Hematopoietic multipotent progenitor cell treated with erythropoietin and hydrocortisone succinate and interleukin-3 and kit ligand, for 4 days (in vitro differentiated cells): ENCODE measurements at places on chromosomes 6 and 20.

DNA sequence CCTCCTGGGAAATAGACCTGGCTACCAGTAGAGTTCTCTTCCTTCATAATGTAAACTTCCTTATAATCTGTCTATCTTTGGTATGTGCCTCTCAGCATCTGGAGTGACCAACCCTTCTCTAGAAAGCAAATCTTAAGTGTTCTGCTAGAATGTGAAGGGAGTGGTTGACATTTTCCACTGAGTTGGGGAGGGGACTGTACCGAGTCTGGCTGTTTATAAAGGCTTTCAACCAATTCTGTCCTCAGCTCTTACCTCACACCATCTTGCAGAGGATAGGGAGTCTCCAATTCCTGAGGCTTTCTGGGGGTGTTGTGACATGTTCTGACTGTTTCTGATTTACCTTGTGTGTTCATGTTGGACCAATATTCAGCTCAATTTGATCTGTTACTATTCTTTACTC lies 39.6 kb downstream of the FAM217A start:
- DNase-seq, result no peak

DNA sequence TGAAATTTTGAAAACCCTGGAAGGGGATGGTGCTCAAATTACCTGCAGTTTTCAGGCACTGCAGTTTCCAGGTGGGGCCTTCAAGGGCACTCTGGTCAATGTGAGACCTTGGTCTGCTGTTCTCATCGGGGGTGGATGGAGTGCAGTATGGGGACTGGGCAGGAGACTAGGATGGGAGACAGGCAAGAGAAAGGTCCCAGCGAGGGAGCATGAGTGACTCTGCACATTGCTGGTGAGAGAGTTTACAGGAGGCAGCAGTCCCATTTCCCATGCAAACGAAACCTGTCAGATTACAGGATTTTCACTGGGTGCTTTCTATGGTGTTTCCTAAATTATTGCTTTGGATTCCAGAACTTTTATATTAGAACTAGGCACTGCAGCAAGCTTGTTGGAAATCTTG lies 73.5 kb upstream of the DTNBP1 start:
- no peak for DNase-seq

GRCh38 chr6:85129881-85130280 lies 320.0 kb upstream of the NT5E start:
- no peak for DNase-seq

DNA sequence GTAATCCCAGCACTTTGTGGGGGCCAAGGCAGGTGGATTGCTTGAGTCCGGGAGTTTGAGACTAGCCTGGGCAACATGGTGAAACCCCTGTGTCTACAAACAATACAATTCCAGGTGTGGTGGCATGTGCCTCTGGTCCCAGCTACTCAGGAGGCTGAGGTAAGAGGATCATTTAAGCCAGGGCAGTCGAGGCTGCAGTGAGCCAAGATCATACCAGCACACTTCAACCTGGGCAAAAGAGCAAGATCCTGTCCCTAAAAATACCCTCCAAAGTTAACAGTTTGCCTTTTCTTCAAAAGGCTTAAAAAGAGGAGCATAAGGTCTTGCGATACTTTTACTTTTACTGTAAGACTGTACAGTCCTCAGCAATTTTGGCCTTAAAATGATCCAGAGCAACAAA lies 10.7 kb upstream of the SPTLC3 start:
- DNase-seq, result no peak
